RKO (cell line): ENCODE measurements at places on chromosomes 12 and 14.

GRCh38 chr12:121428883-121429282 lies 29.0 kb downstream of the RNF34 start:
- no peak for DNase-seq

GRCh38 chr12:52950553-52950952 lies 1.6 kb downstream of the KRT18 start:
- DNase-seq = no peak

DNA sequence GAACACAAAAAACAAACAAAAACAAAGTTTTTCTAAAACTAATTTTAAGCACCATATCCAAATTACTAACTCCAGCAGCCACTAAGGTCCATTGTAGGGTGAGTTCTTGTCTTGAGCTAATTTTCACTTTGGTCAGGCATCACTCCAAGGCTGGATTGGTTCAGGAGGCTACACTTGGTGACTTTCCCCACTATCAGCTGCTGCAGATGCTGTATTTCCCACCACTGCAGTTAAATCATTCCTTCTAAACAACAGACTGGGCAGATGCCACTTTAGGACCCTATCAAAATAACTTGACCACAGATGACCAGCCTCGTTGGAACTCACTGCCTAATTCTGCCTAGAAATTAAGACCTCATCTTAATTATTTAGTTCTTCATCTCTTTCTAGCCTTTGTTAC lies 140.5 kb downstream of the SLC16A7 start:
- no peak for DNase-seq

GRCh38 chr12:4490973-4491372 lies 45.4 kb upstream of the FGF6 start:
- no peak for DNase-seq
